ENCODE measurements at places on chromosomes 12 and 14.

DNA sequence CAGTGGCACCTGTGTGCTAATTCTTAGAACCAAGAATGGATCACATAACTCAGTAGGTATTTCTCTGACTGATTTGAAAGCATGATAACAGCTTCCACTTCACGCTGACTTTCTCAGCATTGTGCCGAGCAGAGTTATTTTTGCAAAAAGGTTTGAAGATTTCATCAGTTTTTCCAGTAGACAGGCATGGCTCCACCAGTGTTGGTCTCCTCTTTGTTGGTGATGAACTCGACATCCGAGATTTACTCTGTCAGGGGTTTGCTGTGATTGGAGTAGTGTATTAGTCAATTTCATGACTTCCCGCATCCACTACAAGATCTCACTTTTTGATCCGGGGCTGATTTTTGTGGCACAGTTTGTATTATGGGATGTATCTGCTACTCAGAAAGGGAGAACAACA is 85.3 kb downstream of the PRKCH start:
- DNase-seq, result no peak

GRCh38 chr14:104509673-104510072 is 69.9 kb upstream of the C14orf180 start:
- no peak for DNase-seq

- no peak for DNase-seq
Observed at GRCh38 chr14:94673781-94674231, 61.6 kb downstream of the SERPINA3 start.

DNA sequence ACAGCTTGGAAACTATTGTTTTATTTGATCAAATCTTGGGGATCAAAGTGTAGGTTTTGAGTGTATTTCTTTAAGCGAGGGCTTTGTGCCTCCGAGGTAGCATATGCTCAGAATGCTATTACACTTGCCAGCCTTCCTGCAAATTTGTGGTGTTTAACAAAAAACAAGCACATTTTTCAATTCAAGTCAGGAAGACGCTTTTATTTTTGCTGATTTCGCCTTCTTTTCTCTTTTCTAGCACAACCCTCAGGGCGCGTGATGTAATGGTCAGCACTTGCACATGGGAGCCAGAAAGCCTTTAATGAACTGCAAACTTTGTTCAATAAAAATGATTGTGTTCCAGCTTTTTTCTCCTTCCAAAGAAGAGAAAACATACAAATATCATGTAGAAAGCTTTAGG is 466.5 kb downstream of the PRKD1 start:
- no peak for DNase-seq

GRCh38 chr14:96844857-96845570 is 47.8 kb downstream of the VRK1 start:
- no peak for DNase-seq

DNA sequence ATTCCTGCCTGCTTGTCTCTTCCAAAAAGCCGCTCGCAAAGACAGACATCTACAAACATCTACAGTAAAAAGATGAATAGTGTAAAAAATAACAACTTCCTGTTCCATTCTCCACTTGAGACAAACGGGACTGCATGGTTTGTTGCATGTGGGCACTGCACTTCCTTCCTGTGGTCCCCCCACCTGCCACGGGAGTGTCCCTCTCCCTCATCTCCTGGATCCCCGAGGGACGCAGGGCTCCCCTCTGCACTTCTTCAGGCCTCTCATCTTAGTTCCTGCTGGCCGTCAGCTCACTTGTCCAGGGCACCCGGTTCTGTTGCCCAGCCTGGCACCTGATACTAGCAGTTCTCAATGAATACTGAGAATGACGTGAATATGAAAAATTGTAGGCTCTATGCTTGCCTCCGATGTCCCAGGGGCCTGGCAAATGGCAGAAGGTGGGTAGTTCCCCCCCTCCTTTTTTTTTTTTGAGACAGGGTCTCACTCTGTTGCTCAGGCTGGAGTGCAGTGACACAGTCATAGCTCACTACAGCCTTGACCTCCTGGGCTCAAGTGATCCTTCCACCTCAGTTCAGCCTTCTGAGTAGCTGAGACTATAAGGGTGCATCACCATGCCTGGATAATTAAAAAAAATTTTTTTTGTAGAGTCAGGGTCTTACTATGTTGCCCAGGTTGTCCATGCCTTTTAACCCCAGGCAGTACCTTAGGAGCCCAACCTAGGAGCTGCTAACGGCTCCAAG is 3.5 kb upstream of the KLC1 start:
- peak; percentile 11 for DNase-seq

DNA sequence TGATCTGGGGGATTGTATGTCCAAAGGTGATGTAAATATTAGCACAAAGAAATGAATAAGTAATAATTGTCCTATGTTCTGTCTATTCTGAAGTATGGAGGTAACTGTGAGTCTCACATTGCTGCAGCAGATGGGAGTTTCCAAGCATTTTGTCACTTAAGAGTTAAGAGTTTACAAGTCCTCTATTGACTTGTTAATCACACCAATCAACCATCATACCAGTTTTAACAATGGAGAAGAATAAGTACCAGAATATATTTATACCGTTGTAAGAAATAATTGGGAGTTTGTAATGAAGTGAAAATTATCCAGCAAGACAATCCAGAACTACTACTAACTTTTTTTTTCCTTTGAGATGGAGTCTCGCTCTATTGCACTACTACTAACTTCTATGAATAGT is 139.1 kb downstream of the MDGA2 start:
- no peak for DNase-seq

DNA sequence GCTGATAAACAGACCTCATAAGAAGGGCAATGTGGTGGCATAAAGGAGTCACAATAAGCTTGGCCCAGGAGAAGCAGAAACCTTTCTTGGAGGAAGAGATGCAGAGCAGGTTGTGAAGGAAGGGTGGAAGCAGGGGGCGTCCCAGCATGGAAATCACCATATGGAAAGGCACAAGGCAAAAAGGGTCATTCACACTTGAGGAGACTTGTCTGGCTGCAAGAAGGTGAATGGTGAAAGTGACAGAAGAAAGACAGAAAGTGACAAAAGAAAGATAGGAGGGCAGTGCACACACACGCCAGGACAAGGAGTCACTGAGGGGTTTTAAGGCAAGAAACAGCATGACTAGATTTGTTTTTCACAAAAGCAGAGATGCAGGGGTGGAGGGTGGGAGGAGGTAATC is 38.3 kb downstream of the GALNT4 start:
- DNase-seq, result no peak

- no peak for DNase-seq
Observed at GRCh38 chr12:69430942-69431590, 39.1 kb upstream of the FRS2 start.

- no peak for DNase-seq
Observed at GRCh38 chr14:68137704-68138619, 318.4 kb downstream of the RAD51B start.
